ENCODE measurements at places on chromosomes 13 and 19.
A peak's percentile ranks its signal among the peaks of the same experiment; 100 is the strongest.

- DNase-seq, result no peak
These were observed 6.0 kb upstream of the NEK3 start for GRCh38 chr13:52165411-52165810.

DNA sequence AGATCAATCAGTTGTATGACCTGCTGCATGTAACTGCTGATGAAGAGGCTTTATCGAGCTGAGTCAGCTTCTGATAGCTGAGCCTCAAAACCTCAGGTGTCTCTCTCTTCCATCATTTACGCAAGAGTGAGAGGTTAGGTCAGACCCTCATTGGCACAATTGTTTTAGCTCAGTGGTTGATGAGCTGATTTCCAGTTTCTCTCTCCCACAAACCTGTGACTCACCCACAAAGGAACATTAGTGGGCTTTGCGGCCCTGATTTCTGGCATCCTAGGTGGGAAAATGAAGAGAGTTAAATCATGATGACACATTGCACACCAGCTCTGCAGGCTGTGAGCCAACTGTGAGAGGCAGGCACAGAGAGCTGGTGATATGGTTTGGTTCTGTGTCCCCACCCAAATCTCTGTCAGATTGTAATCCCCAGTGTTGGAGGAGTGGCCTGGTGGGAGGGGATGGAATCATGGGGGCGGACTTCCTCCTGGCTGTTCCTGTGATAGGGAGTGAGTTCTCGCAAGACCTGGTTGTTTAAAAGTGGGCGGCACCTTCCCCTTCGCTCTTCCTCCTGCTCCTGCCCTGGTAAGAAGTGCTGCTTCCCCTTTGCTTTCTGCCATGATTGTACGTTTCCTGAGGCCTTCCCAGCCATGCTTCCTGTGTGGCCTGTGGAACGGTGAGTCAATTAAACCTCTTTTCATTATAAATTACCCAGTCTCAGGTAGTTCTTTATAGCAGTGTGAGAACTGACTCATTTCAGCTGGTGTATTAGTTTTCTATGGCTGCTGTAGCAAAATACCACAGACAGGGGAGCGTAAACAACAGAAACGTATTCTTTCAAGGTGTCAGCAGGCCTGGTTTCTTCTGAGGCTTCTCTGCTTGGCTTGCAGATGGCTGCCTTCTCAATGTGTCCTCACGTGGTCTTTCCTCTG, 33.5 kb upstream of the TMTC4 start:
- DNase-seq, result peak; percentile 76

DNA sequence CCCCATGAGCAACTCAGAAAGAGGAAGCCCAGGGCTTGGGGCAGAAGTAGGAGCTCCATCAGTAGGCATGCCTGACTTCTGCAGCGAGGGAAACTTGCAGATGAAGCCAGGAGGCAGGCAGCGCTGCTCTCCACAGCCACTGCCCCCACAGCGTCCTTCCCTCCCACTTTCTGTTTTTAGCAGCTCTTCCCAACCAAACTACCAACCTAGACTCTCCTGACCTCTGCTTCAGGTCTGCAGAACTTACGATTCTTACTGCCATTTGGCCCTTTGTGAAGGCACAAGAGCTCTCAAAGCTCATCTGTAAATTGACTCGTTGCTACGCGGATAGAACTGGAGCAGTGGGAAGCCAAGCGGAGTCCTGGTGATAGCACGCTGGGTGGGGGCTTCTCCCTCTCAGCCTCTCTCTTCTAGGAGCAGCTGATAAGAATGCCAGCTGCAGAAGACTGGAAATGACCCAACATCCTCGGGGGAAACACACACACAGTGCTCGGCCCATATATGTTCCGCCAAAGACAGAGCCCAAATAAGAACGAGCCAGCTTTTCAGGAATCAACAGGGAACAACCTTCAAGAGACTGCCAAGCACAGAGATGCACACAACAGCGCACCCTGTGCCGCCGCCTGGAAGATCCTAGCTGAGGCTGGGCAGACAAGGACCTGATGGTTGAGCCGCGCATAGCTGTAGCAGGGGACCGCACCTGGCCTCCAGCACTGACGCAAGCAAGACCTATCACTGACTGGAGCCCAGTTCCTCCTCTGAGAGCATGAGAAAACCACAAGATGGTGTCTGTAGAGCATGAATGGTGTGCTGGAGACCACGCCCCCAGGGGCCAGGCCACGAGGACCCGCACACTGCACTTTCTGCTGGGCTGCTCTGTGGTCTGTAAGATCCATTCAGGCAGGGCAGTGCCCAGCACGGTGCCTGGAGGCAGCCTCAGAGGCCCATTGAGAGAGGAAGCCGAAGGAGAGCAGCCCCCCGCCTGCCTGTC, 15.9 kb upstream of the SLC35E1 start:
- DNase-seq, result no peak

GRCh38 chr13:50994651-50995050, 85.1 kb downstream of the RNASEH2B start:
- no peak for DNase-seq

Measured in CMK (cell line).